ENCODE measurements at places on chromosomes 2 and 18.

GRCh38 chr2:96967436-96967835 lies 18.9 kb downstream of the FAM178B start:
- DNase-seq, result peak; percentile 48

- DNase-seq, result no peak
These were observed 6.3 kb downstream of the MYOM1 start for GRCh38 chr18:3213300-3214059.

- peak; percentile 30 for DNase-seq
These were observed 2.7 kb downstream of the ESPNL start for GRCh38 chr2:238102865-238103264.

DNA sequence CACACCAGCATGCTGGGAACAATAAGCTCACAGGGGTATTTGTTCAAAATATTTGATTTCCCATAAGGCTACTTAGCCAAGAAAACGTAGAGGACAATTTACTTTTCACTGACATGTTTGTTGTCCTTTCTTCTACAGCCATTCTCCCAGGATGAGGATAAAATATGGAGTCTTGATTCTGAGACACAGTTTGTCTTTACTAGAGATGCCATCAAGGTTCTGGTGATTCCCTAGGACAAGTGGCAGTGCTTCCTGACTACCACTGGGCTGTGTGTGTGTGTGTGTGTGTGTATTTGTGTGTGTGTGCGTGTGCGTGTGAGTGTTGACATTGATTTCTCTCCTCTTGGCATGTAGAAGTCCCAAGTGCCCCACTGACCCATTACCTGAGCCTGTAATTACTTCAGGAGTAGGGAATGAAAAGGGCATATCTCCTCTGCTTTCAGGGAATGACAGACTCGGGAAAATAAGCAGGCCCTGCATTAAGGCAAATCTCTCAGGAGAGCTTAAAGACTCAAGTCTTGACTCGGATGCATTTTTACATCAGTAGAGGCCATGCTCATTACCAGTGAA lies 761.6 kb downstream of the DCC start:
- DNase-seq, result no peak

- no peak for DNase-seq
These were observed 45.3 kb downstream of the LRPPRC start for GRCh38 chr2:43950383-43951008.

- no peak for DNase-seq
These were observed 385.3 kb downstream of the RBM43 start for GRCh38 chr2:150876251-150876950.

- peak; percentile 29 for DNase-seq
These were observed 844.6 kb upstream of the ID2 start for GRCh38 chr2:7837237-7837760.

DNA sequence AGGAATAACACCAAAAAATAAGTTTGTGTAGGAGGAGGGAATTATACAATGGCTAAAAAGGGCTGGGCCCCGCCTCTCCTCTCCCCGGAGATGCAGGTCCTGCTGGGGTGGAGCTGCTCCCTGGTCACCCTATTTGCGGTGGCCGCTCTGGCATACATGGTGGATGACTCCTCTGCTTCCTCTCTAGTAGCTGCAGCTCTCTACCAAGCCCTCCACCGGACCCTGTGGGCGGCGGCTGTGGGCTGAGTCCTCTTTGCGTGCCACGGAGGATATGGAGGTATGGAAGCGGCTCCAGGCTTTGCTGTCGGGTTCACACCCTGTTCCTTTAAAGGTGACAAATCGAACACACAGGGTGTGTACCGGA lies 77.1 kb upstream of the SEC11C start:
- DNase-seq, result no peak

DNA sequence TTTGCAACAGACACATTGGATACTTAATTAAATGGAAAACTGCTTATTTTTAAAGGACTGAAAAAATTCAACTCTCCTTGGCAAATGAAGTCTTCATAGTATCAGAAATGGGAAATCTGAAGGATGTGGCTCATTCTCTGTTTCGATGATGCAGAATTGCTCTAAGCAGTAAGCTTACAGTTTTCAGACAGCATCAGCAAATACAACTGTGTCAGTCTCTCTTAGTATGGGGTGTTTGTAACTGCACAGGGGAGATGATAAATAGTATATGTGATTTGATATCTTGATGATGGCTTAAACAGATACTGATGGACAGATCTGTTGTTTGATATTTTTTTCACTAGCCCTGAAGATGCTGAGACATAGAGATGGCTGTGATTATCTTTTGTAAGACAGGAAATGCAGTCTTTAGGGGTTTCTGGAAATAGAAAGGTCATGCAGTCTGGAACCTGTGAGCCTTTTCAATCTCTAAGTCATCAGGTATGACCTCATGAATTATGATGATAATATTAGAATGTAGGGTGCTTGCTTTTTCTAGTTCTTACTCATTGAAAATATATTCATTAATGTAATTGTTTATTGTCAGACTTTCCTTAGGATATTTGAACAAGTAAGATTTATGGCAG lies 84.2 kb downstream of the SLC4A10 start:
- no peak for DNase-seq

DNA sequence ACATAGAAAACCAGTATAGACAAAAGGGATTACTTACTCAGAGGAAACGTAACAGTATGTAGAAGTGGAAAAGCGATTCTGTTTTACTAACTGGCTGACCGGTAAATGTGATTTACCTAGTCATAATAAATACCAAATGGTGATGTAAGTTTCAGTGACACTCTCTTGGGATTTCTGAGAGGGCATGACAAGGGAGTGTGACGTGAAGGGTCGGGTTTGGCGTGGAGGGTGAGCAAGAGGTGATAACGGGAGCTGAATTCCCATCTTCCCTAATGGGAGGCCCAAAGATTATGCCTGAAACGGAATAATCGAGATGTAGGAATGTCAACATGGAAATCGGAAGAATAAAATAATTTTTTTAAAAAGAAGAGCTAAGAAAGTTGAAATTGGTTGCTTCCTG lies 12.7 kb upstream of the GNAL start:
- DNase-seq, result peak; percentile 18

DNA sequence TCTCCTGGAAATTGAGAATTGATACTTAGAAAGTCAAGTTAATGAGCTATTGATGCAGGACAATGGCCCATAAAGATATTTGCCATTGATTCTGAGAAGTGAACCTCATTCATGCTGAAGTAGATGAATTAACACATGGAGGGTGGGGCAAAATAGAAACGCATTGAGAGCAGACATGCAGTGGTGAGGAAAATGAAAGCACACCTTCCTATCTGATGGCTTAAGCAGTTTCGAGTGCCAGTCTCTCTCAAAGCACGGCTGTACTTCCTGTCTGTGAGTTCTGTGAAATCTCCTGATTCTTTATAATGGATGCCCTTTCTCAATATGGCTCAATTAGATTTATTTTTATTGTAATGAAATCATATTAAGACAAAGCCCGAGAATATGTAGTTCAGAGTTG lies 247.0 kb downstream of the TMX3 start:
- no peak for DNase-seq

GRCh38 chr2:171669121-171669520 lies 18.1 kb upstream of the DYNC1I2 start:
- no peak for DNase-seq

- peak; percentile 90 for DNase-seq
These were observed at the start of gene ITPRID2 for GRCh38 chr2:181891258-181891965. TSS of gene ITPRID2 (plus strand) at chr2:181891730. CDS start at chr2:181892067, 337 bp downstream.

- no peak for DNase-seq
These were observed 1491.9 kb upstream of the CELF4 start for GRCh38 chr18:39057423-39058064.

DNA sequence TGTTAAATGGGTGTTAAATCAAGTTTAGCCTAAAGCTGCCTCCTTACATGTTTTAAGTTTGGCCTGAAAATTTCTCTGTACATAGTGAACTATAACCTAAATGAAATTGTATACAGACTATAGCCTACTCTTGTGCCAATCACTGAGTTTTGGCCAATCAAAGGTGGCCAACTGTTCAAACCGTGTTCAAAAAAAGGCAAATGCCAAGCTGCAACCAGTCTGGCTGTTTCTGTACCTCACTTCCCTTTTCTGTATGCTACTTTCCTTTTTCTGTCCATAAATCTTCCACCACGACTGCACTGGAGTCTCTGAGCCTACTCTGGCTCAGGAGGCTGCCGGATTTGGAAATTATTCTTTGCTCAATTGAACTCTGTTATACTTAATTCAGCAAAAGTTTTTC lies 121.0 kb downstream of the SPOPL start:
- DNase-seq, result no peak

Data from endodermal cell (in vitro differentiated cells).